ENCODE measurements at places on chromosomes 6 and 20. TPM values are rescaled to one million over a fixed set of nuclear protein-coding genes. Genes with fewer than 3 reads are reported as not detected.

DEFB132 gene
- not detected for total RNA-seq

RPP21 gene
- total RNA-seq, result 16.5 TPM

EPPIN gene
- not detected for total RNA-seq

OPRL1 gene
- 1.4 TPM for total RNA-seq

PNPLA1 gene
- total RNA-seq, result not detected

RIPPLY2 gene
- not detected for total RNA-seq

CASP8AP2 gene
- total RNA-seq, result 12.6 TPM

Data from aortic smooth muscle cell (primary cell).